ENCODE measurements at places on chromosomes 7 and 10. TPM values are rescaled to one million over a fixed set of nuclear protein-coding genes. Genes with fewer than 3 reads are reported as not detected.

- H3K36me3 ChIP-seq = no peaks in the 10 kb centered on the region
- H3K27me3 ChIP-seq = no peaks in the 10 kb centered on the region
- no peaks in the 10 kb centered on the region for H3K4me1 ChIP-seq
- no peak for DNase-seq
Observed at GRCh38 chr7:87797798-87798403, 78.3 kb downstream of the SLC25A40 start.

DNA sequence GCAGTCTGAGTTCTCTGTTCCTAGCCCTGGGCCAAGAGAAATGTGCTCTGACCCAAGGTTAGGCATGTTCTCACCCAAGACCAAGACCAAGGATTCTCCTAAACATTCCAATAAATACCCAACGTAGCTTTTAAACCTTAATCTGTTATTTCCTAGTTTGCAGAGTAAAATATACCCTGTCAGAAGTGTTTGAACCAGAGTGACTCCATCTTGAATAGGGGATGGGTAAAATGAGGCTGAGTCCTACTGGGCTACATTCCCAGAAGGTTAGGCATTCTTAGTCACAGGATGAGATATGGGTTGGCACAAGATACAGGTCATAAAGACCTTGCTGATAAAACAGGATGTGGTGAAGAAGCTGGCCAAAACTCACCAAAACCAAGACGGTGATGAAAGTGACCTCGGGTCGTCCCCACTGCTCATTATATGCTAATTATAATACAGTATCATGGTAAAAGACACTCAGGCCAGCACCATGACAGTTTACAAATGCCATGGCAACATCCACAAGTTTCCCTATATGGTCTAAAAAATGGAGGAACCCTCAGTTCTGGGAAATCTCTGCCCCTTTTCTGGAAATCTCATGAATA is 27.7 kb downstream of the PLXNA4 start:
- H3K27ac ChIP-seq = no peak overlapping the region
- H3K4me3 ChIP-seq = no peak overlapping the region
- no peaks in the 10 kb centered on the region for H3K4me1 ChIP-seq
- H3K36me3 ChIP-seq = peaks cover 3% of the 10 kb centered on the region
- DNase-seq = no peak

- DNase-seq = no peak
- H3K27ac ChIP-seq = no peak overlapping the region
- H3K36me3 ChIP-seq = peaks cover 12% of the 10 kb centered on the region
- no peak overlapping the region for H3K4me3 ChIP-seq
Observed at GRCh38 chr10:95628786-95629185, 27.7 kb downstream of the ALDH18A1 start.

DNA sequence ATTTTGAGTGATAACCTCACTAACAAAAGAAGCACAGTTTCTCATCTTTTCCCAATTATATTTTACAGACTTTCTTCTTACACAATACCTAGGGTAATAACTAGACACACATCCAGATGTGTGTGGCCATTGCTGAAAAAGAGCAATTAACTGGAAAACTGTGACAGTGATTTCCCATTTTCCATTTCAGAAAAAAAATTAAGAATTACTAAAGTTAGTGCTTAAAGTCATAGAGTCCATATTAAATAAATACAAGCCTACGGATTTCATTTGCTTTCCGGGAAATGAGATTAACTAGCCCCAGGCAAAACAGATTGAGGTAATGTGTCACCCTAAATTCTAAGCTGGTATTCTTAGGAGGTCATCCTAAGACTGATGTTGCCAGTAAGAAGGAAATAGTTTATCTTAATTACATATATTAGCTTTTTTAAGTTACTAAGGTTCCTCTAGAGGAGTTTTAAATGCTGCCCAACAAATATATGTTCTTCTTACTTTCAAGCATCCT is 10.2 kb upstream of the MACC1 start:
- H3K4me1 ChIP-seq = no peaks in the 10 kb centered on the region
- H3K36me3 ChIP-seq = no peaks in the 10 kb centered on the region
- DNase-seq = no peak
- H3K27me3 ChIP-seq = no peaks in the 10 kb centered on the region

- no peaks in the 10 kb centered on the region for H3K36me3 ChIP-seq
- no peak overlapping the region for H3K4me3 ChIP-seq
- H3K27ac ChIP-seq = no peak overlapping the region
- no peaks in the 10 kb centered on the region for H3K4me1 ChIP-seq
- no peaks in the 10 kb centered on the region for H3K27me3 ChIP-seq
Observed at GRCh38 chr7:17696422-17696821, 243.9 kb downstream of the SNX13 start.

DNA sequence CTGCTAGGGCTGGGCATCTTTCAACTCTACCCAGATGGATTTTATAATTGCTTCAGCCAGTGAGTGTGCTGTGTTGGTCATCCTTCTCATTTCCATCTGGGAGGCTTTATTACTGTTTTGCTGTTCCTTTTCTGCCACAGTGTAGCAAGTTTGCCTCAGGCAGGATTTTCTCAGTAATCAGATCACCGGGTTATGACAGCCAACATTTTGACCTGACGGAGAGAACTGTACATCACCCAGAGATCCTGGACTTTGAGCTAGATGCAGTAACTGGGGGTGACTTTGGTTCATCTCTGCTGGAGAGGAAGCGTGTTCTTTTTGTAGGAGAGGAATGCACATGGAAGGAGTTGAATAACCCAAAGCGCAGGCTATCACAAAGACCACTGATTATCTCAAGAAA is 111.8 kb upstream of the AGR3 start:
- no peak for DNase-seq
- no peaks in the 10 kb centered on the region for H3K4me1 ChIP-seq

GRCh38 chr7:22350466-22351328 is 6.3 kb downstream of the RAPGEF5 start:
- H3K4me3 ChIP-seq = no peak overlapping the region
- H3K4me1 ChIP-seq = no peaks in the 10 kb centered on the region
- H3K36me3 ChIP-seq = no peaks in the 10 kb centered on the region

- no peak overlapping the region for H3K4me3 ChIP-seq
- DNase-seq = no peak
- H3K4me1 ChIP-seq = peaks cover 1% of the 10 kb centered on the region
- no peaks in the 10 kb centered on the region for H3K27me3 ChIP-seq
- H3K36me3 ChIP-seq = no peaks in the 10 kb centered on the region
- no peak overlapping the region for H3K27ac ChIP-seq
Observed at GRCh38 chr7:134643131-134643530, 3.5 kb upstream of the BPGM start.

DNA sequence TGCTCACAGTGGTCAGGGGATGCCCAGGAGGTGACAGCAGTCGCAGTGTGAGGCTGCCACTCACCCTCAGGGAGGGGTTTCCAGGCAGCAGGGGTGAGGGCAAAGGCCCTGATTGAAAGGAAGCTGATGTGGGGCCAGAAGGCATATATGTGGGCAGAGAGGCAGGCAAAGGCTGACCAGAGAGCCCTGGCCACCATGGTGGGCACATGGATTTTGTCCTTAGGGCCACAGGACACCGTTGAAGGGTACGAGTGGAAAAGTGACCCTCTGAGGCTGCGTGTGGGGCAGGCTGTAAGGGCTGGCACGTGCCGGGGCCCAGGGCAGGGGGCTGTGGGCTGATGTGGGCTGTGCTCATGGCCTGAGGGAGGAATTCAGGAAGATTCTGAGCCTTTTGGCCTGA is 57.5 kb upstream of the ZNF32 start:
- H3K27me3 ChIP-seq = no peaks in the 10 kb centered on the region

- H3K27me3 ChIP-seq = no peaks in the 10 kb centered on the region
- H3K4me1 ChIP-seq = peaks cover 1% of the 10 kb centered on the region
- no peak overlapping the region for H3K4me3 ChIP-seq
- no peak for DNase-seq
- no peaks in the 10 kb centered on the region for H3K36me3 ChIP-seq
Observed at GRCh38 chr7:15972862-15973275, 286.4 kb upstream of the MEOX2 start.

DNA sequence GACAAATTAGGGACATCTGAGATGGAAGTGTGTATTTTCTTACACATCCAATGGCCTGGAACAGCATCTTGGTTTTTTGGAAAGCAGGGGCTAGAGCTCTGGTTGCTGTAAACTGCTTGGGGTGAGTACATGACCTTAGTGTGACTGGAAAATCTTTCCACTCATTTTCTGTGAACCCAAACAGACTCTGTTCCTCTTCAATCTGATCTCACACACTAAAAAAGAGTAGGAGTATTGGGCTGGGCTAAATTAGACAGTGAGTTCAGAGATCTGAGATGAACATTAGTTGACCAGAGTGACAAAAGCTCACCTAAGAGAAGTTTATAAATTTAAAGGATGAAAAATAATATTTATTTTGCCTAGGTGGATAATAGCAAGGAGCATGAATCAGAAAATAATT is 59.2 kb downstream of the OR13A1 start:
- no peak overlapping the region for H3K27ac ChIP-seq
- no peak overlapping the region for H3K4me3 ChIP-seq

DNA sequence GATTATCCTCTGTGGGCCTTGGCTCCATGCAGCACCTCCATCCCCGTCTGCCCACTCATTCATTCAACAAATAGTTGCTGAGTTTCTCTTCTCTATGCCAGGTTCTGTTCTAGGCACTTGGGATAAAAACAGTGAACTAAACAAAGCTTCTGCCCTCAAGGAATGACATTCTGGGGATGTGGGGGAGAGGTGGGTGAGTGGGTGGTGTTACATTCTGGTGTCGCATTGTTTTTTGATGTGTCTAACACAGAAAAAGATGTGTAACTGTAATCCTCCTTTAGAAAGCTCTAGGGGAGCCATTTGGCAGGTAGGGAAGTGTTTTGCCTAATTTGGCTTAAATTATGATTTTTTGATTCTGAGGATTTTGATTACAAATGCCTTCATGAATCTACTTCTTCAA is 21.4 kb downstream of the AUTS2 start:
- H3K27me3 ChIP-seq = no peaks in the 10 kb centered on the region
- no peaks in the 10 kb centered on the region for H3K36me3 ChIP-seq
- H3K4me3 ChIP-seq = no peak overlapping the region
- no peaks in the 10 kb centered on the region for H3K4me1 ChIP-seq

- no peaks in the 10 kb centered on the region for H3K4me1 ChIP-seq
- H3K27ac ChIP-seq = no peak overlapping the region
- no peak for DNase-seq
- no peaks in the 10 kb centered on the region for H3K36me3 ChIP-seq
- H3K27me3 ChIP-seq = no peaks in the 10 kb centered on the region
- no peak overlapping the region for H3K4me3 ChIP-seq
Observed at GRCh38 chr7:26853788-26854393, 10.5 kb downstream of the SKAP2 start.

GRCh38 chr10:94602729-94603515 is 57.3 kb downstream of the HELLS start:
- H3K4me3 ChIP-seq = no peak overlapping the region
- no peak for DNase-seq
- no peaks in the 10 kb centered on the region for H3K4me1 ChIP-seq
- no peaks in the 10 kb centered on the region for H3K36me3 ChIP-seq
- H3K27ac ChIP-seq = no peak overlapping the region
- H3K27me3 ChIP-seq = no peaks in the 10 kb centered on the region

GRCh38 chr7:36910859-36911258 is 186.6 kb upstream of the AOAH start:
- H3K4me3 ChIP-seq = no peak overlapping the region
- H3K27me3 ChIP-seq = peaks cover 2% of the 10 kb centered on the region
- no peaks in the 10 kb centered on the region for H3K36me3 ChIP-seq
- H3K27ac ChIP-seq = no peak overlapping the region
- no peaks in the 10 kb centered on the region for H3K4me1 ChIP-seq
- DNase-seq = no peak

DNA sequence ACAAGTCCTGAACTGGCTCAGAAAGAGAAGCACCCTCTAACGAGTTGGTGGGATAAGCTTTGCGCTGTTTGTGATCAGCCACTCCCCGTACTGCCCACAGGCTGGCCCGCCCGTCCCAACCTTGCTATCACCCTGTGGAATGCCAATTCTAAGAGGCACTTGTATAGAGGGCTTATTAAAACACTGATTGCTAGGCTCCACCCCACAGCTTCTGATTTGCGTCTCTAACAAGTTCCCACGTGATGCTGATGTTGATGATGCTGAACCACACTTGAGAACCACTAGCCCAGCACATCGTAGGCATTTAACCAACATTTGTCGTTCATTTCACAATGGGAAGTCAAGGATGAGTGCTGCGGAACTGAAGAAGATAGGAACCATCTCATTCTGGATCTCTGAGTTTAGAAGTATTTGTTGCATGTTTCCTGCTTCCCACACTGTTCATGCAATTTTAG is 12.7 kb upstream of the GSAP start:
- no peak overlapping the region for H3K27ac ChIP-seq
- H3K36me3 ChIP-seq = no peaks in the 10 kb centered on the region
- no peaks in the 10 kb centered on the region for H3K27me3 ChIP-seq
- DNase-seq = no peak
- H3K4me1 ChIP-seq = no peaks in the 10 kb centered on the region

- no peaks in the 10 kb centered on the region for H3K4me1 ChIP-seq
- no peaks in the 10 kb centered on the region for H3K27me3 ChIP-seq
- H3K36me3 ChIP-seq = no peaks in the 10 kb centered on the region
- no peak overlapping the region for H3K27ac ChIP-seq
- DNase-seq = no peak
Observed at GRCh38 chr10:69876286-69876685, 74.6 kb downstream of the COL13A1 start.

- no peaks in the 10 kb centered on the region for H3K27me3 ChIP-seq
- DNase-seq = no peak
- no peak overlapping the region for H3K4me3 ChIP-seq
- no peaks in the 10 kb centered on the region for H3K4me1 ChIP-seq
- no peak overlapping the region for H3K27ac ChIP-seq
Observed at GRCh38 chr10:131961777-131962662, 19.7 kb downstream of the BNIP3 start.

DNA sequence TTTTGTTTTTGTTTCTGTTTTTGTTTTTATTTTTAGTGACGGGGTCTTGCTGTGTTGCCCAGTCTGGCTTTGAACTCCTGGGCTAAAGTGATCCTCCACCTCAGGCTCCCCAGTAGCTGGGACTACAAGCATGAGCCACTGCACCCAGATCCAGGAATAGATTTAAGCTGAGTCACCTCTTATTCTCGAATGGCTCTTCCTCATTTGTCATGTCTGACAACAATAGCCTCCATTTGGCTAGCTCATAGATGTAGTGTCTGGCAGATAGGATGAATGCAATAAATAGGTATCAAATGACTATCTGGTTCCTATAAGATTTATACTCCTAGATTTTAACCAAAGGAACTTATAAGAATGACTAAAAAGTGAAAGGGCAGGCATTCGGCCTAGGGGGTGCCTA is 172.9 kb downstream of the TMEM26 start:
- no peaks in the 10 kb centered on the region for H3K27me3 ChIP-seq
- H3K4me3 ChIP-seq = no peak overlapping the region
- no peak for DNase-seq

UFSP1 gene
- 2.0 TPM for total RNA-seq

PRXL2A gene
- total RNA-seq = 39.7 TPM

TFPI2 gene
- total RNA-seq = 5.8 TPM

PRSS37 gene
- total RNA-seq = not detected

CD36 gene
- total RNA-seq = 138 TPM

ATXN7L1 gene
- 12.8 TPM for total RNA-seq

PALD1 gene
- total RNA-seq = 11.5 TPM

ZPBP gene
- total RNA-seq = not detected

FZD8 gene
- 8.2 TPM for total RNA-seq

PTPN20 gene
- total RNA-seq = 4.8 TPM

CRYGN gene
- total RNA-seq = 0.84 TPM

CEP41 gene
- total RNA-seq = 6.2 TPM

Measured in aorta (tissue), 5 donors.